ENCODE measurements at places on chromosomes 1 and 21. TPM values are rescaled to one million over a fixed set of nuclear protein-coding genes. Genes with fewer than 3 reads are reported as not detected.

ORC1 gene
- total RNA-seq, result 19.4 TPM

AIDA gene
- 63.5 TPM for total RNA-seq

TNN gene
- not detected for total RNA-seq

SPRR4 gene
- not detected for total RNA-seq

DNA sequence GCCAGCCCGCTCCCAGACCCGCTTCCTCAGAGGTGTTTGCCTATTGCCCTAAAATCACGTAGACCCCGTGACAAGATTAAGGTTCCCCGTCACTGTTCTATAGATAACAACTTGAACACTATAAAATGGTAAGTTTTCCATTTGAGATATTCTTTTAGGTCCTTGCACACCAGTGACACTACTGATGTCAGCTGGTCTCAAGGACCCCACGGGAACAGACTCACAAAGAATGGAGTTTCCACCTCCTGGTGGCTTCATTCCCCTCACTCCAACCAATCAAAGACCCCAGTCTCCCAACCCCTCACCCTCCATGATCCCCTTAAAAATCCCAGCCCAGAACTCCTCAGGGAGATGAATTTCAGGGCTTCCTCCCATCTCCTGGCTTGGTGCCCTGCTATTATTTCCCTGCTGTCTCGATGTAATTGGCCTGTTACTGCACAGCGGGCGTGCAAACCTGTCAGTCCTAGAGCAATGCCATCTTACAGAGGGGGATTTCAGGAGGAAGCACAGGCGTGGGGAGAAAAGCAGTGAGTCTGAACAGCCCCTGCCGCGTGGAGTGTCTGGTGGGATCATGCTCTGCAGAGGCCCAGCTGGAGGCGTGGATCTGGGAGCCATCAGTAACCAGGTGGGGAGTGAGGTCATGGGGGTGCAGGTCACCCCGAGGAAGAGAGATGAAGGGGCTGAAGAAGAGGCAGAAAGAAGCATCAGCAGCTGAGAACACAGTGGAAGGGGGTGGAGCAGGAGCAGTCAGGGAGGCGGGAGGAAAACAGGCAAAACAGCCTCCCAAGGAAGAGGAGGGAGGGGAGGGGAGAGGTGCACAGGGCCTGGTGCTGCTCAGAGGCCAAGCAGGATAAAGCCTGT, 35.1 kb upstream of the LBR start:
- no peak for DNase-seq

GRCh38 chr21:34094949-34095348, 21.6 kb downstream of the MRPS6 start:
- no peak for DNase-seq

DNA sequence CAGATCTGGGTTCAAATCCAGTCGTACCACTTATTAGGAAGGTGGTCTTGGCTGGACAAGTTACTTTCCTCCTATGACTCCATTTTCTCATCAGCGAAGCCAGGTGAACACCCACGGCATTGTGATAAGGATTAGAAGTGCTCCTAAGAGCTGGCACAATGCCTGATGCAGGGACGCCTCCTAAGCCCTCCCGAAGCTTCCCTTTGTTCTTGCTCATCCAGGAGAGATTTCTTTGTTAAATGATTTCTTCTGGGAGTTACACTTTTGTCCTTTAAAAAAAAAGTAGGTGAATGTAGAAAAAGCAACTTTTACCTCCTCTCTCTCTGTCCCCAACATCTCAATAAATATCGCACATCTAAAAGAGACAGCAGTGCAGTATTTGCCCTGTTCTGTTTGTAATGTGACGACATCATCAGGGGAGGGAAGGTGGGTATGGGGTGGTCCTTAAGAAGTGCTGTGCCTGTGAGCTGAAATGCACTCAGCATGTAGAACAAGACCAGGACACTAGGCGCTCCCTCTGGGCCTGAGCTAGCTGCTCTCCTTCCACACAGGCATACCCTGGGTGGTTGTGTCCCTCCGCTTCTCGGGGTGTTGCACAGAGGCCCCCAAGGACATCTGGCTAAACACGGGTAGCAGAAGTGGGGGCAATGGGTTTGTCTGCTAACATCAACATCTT, 43.9 kb downstream of the SUSD4 start:
- no peak for DNase-seq

- DNase-seq, result no peak
Observed at GRCh38 chr1:79604490-79605198, 598.1 kb upstream of the ADGRL4 start.

DNA sequence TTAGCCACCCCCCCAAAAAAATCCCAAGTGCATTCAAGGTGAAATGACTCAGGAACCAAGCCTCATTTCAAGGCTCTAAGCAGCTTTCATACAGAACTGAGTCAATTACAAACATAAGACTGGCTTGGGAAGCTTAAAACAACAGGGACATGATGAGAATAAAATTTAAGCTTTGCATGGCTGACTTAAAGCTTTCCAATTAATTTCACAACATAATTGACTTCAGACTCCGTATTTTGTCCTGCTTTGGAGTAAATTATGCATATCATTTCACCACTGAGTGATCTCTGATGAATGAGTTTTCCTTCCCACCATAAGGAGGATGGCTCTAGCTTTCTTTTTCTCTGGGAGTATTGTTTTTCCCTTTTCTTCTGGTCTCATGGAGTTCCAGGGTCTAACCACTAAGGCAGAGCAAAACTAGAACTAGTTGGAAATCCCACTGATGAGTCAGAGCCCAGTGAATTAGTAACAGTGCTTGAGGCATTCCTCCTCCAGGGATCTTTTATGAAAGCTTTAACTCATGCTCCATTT, 72.8 kb downstream of the XCL2 start:
- no peak for DNase-seq

Measured in stomach (tissue), 19 donors.